H9 (cell line): ENCODE measurements at places on chromosomes 11 and 22. TPM values are rescaled to one million over a fixed set of nuclear protein-coding genes. Genes with fewer than 3 reads are reported as not detected.

NFRKB gene
- total RNA-seq = 40.3 and 41.0 TPM in 2 replicates

TBX10 gene
- total RNA-seq = not detected in 2 replicates

OR6A2 gene
- total RNA-seq = 0.33 and 0.35 TPM in 2 replicates

GRCh38 chr11:57387289-57388030 is 3.0 kb downstream of the PRG2 start:
- no peak for DNase-seq

DNA sequence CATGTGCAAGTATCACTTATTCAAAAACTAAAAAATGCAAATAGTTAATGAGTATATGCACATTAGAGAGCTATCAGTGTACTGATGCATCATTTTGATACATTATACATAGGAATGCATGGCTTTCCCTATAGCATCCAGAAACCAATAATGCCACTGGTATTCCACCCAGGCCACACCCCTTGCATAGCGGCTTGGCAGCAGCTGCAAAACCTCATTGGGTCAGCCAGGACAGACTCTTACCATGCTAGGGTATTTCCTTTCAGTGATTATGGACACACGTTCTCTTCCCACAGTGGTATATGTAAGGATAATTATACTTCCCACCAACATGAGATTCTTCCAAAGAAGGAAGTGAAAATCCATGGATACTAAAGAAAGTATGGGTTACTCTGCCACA is 145.9 kb upstream of the PITPNB start:
- DNase-seq = no peak

DNA sequence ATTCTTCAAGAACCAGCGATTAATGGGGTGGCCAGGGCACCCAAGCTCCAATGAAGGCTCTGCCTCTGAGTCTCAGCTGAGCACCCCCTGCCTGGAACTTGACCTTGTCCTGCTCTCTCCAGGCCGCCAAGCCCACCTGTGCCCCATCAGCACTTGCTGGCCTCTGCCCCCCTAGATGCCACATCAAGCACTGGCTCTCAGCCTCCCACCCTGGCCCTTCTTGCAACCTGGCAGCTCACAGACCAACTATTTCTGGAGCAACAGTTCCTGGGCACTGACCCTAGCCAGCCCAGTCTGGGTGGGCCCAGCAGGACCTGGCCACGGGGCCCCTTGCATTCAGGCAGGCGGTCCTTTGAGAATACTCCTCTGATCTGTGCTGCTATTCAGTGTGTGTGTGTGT is 98.8 kb upstream of the PITPNB start:
- no peak for DNase-seq

DNA sequence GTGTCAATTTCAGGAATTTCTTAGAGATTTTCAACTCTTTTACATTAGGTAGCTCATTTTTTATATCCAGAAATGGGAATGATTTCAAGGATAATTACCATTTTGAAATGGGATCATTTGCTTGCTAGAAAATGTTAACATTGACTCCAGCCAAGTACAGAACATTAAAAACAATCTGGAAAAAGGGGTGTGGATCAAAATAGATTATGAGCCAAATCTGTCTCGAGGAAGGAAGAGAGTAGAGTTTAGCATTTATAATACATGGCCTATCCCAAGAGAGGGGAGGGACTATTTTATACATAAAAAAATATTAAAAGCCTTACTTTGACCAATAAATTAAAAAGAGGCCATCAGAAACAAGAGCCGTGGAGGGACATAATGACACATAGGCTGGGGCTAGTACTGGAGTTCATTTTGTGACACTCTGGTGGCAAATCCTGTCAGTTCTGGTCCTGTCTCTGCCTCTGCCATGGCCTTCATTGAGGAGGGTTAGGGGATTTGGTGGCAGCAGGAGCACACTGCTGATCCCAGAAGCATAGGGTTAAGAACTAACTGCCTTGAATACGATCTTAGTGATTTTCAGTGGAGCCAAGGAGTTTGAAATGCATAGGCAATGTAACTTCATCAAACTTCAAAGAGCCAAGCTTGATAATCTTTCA is 20.4 kb downstream of the PPP6R3 start:
- DNase-seq = no peak

DNA sequence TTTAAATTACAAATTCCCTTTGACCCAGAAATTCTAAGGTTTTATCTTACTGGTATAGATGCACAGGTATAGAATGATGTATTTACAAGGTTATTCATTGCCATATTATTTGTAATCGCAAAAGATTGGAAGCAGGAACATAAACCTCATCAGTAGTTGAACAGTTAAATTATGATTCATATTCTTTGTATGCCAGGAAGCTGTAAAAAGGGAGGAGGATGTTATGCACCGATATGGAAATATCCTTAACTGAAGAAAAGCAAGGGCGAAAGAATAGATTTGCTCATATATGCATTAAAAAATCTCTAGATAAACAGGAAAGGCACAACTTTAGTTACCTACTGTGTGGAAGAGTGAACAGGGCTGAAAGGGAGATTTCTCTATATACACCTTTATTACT is 36.7 kb downstream of the PPFIA1 start:
- no peak for DNase-seq

SLC43A3 gene
- 21.4 and 21.9 TPM in 2 replicates for total RNA-seq

- DNase-seq = no peak
Observed at GRCh38 chr22:39490966-39491680, 11.0 kb upstream of the MIEF1 start.

SCGB1C1 gene
- total RNA-seq = not detected in 2 replicates

RRP8 gene
- 14.2 and 16.0 TPM in 2 replicates for total RNA-seq

GRCh38 chr11:70786021-70786665 is 387.8 kb downstream of the CTTN start:
- DNase-seq = no peak

- no peak for DNase-seq
Observed at GRCh38 chr22:41782316-41782715, 18.2 kb upstream of the CCDC134 start.

VSIG10L2 gene
- not detected in 2 replicates for total RNA-seq
